ENCODE measurements at places on chromosomes 11 and 22.

- no peak for DNase-seq
- no peak overlapping the region for H3K27ac ChIP-seq
- H3K36me3 ChIP-seq: no peaks in the 10 kb centered on the region
- H3K27me3 ChIP-seq: no peaks in the 10 kb centered on the region
Observed at GRCh38 chr11:120723751-120724150, 212.2 kb downstream of the GRIK4 start.

- H3K4me1 ChIP-seq: peaks cover 66% of the 10 kb centered on the region
- no peaks in the 10 kb centered on the region for H3K27me3 ChIP-seq
- H3K4me3 ChIP-seq: no peak overlapping the region
- peaks cover 7% of the 10 kb centered on the region for H3K36me3 ChIP-seq
Observed at GRCh38 chr22:30159561-30160353, 79.5 kb downstream of the HORMAD2 start.

- peak; percentile 19 for DNase-seq
- H3K27me3 ChIP-seq: peaks cover 13% of the 10 kb centered on the region
- peak overlapping the region; percentile 26 for H3K4me3 ChIP-seq
- H3K36me3 ChIP-seq: no peaks in the 10 kb centered on the region
- H3K27ac ChIP-seq: no peak overlapping the region
- H3K4me1 ChIP-seq: peaks cover 20% of the 10 kb centered on the region
Observed at GRCh38 chr11:46210133-46210636, 67.3 kb upstream of the CREB3L1 start.

DNA sequence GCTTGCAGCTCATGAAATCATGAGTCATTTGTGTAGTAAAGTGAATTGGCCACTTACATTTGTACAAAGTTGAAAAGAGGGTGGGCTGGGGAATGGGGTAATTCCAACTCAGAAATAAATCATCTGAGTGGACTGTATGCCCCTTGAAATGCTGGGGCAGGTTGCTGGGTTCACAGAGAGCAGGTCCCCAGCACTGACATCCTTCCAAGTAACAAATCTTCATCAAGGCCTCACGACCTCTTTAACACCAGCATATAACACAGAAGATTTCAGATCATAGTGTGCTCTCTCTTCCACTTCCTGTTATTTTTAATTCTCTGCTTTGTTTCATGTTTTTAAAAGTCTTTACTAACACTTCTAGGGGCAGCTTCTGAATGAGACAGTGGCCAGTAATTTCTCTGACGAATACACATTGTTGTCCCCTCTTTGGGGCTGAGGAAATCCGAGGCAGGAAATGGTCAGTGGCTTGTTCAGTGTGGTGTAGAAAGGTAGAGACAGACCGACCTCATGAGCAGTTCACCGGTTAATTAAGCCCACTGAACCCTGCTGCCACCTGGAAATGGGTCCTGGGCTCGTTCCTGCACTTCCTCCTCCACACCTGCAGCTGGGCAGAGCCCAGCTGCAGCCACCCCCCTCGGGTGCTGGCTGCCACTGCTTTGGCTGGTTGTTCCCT, 127.7 kb downstream of the MAML2 start:
- peak; percentile 48 for DNase-seq
- no peaks in the 10 kb centered on the region for H3K27me3 ChIP-seq
- H3K27ac ChIP-seq: peak overlapping the region; percentile 89
- peaks cover 13% of the 10 kb centered on the region for H3K36me3 ChIP-seq
- peak overlapping the region; percentile 12 for H3K4me3 ChIP-seq
- peaks cover 65% of the 10 kb centered on the region for H3K4me1 ChIP-seq

- no peaks in the 10 kb centered on the region for H3K36me3 ChIP-seq
- no peak overlapping the region for H3K27ac ChIP-seq
- peaks cover 10% of the 10 kb centered on the region for H3K27me3 ChIP-seq
- no peak overlapping the region for H3K4me3 ChIP-seq
Observed at GRCh38 chr22:21054714-21055563, 9.2 kb downstream of the LRRC74B start.

- no peak overlapping the region for H3K4me3 ChIP-seq
- H3K4me1 ChIP-seq: no peaks in the 10 kb centered on the region
- no peaks in the 10 kb centered on the region for H3K27me3 ChIP-seq
- H3K36me3 ChIP-seq: no peaks in the 10 kb centered on the region
Observed at GRCh38 chr11:97702951-97703350, 1313.1 kb downstream of the JRKL start.

DNA sequence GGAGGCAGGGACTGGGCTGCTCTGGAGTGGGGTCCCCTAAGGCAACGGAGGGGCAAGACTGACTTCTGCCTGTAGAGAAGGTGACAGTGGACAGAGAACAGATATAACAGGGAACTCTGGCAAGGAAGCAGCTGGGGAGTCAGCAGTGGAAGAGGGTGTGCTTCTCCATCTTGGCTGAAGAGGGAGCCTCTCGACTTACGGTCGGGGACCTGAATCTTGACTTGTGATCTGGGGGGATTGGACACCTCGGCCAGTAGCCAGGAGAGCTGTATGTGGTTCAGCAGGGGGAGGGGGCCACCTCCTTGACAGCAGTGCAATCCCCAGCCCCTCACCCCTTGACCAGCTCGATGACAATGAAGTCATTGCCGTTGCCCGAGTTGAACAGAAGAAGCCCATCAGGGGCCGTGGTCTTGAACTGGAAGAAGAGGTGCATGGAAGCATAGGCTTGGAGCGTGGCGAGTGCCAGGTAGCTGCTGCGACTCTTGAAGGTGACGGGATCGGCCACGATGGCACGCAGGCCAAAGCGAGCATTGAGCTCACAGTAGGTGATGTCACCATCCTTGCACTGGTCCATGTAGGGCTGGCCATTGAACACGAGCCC, 60.0 kb downstream of the SLC22A12 start:
- no peak overlapping the region for H3K4me3 ChIP-seq
- DNase-seq: no peak
- H3K4me1 ChIP-seq: no peaks in the 10 kb centered on the region
- peaks cover 12% of the 10 kb centered on the region for H3K27me3 ChIP-seq
- no peak overlapping the region for H3K27ac ChIP-seq

GRCh38 chr11:63905179-63905578, 11.8 kb downstream of the RCOR2 start:
- no peak for DNase-seq
- H3K36me3 ChIP-seq: peaks cover 56% of the 10 kb centered on the region
- no peak overlapping the region for H3K4me3 ChIP-seq
- H3K4me1 ChIP-seq: no peaks in the 10 kb centered on the region

GRCh38 chr22:46721501-46722085, 16.5 kb downstream of the CERK start:
- H3K4me1 ChIP-seq: no peaks in the 10 kb centered on the region
- H3K27ac ChIP-seq: no peak overlapping the region
- no peak for DNase-seq
- no peaks in the 10 kb centered on the region for H3K27me3 ChIP-seq

DNA sequence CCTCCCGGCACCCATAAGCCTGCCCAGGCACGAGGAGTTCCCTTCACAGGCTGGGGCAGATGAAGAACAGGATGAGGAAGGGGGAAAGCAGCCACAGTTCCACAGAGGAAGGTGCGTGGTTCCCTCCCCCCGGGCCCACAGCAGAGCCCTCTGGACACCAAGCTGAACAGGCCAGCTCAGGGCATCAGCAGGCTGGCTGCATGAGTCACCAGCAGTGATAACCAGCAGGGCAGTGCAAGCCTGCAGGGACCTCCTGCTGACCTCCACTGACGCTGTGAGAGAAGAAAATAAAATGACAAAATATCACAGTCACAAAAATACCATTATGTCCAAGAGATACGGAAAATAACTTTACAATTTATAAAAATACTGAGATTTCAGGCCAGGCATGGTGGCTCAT, 11.5 kb downstream of the RTL6 start:
- H3K27me3 ChIP-seq: no peaks in the 10 kb centered on the region
- no peak overlapping the region for H3K4me3 ChIP-seq
- no peak for DNase-seq
- no peaks in the 10 kb centered on the region for H3K36me3 ChIP-seq

- no peaks in the 10 kb centered on the region for H3K36me3 ChIP-seq
- peaks cover 3% of the 10 kb centered on the region for H3K4me1 ChIP-seq
- H3K27me3 ChIP-seq: peaks cover 8% of the 10 kb centered on the region
- no peak overlapping the region for H3K4me3 ChIP-seq
- H3K27ac ChIP-seq: no peak overlapping the region
- DNase-seq: no peak
Observed at GRCh38 chr22:18970176-18970947, 34.3 kb upstream of the PRODH start.

DNA sequence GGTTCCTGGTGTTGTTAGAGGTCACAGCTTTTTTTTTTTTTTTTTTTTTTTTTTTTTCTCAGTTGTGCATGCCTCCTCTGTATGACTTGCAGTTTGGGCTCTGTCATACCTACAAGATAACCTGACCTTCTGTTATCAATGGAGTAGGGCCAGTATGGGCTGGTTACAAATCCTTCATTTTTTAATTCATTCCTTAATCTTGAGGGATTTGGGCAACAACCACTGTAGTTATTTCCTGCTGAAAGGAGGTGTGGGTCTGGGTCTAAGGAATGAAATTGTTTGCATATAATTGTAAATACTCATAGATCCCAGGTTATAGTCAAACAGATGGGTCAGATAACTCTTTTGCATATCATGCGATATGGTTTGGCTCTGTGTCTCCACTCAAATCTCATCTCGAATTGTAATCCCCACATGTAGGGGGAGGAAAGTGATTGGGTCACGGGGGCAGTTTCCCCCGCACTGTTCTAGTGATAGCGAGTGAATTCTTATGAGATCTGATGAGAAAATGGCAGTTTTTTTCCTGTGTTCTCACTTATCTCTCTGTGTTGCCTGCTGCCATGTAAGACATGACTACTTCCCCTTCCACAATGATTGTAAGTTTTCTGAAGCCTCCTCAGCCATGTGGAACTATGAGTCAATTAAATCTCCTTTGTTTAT, 14.1 kb upstream of the GLYAT start:
- H3K4me1 ChIP-seq: no peaks in the 10 kb centered on the region
- H3K27me3 ChIP-seq: peaks cover 5% of the 10 kb centered on the region
- no peaks in the 10 kb centered on the region for H3K36me3 ChIP-seq

GRCh38 chr22:36452250-36452977, 29.0 kb downstream of the TXN2 start:
- H3K4me1 ChIP-seq: peaks cover 67% of the 10 kb centered on the region
- DNase-seq: no peak
- no peaks in the 10 kb centered on the region for H3K27me3 ChIP-seq
- H3K27ac ChIP-seq: peak overlapping the region; percentile 95
- H3K36me3 ChIP-seq: no peaks in the 10 kb centered on the region
- peak overlapping the region; percentile 62 for H3K4me3 ChIP-seq

GRCh38 chr11:70399681-70400112, 1.4 kb downstream of the CTTN start:
- no peak for DNase-seq
- H3K27me3 ChIP-seq: peaks cover 57% of the 10 kb centered on the region
- H3K4me1 ChIP-seq: peaks cover 21% of the 10 kb centered on the region
- no peaks in the 10 kb centered on the region for H3K36me3 ChIP-seq

DNA sequence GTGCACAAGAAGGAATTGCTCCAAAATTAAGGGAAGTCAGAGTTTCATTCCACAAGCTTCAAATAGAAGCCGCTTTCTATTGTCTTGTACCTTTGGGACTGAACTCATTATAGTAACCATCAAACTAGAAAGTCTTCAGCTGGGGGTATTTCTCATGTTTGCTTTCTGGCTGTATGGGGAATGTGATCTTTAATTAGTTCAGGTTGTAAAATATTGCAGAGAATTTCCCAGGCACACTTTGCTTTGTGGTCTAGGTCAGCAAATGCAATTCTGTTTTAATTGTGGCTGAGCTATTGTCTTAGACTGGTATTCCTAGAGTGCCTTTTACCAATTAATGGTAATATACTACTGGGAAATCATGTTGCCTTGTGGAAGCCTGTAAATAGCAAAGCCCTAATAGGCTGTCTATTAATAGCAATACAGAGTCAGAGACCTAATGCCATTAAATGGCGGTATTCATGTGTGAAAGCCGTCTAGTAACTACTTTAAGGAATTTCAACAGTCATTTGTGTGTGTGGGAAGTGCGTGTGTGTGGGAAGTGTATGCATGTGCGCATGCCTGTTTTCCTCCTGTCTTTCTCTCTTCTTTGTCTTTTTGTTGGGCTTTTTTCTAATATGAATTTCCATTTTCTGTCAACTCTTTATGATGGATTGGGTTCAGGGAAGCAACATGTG, 276.6 kb downstream of the FAT3 start:
- no peak overlapping the region for H3K4me3 ChIP-seq
- no peaks in the 10 kb centered on the region for H3K27me3 ChIP-seq
- no peaks in the 10 kb centered on the region for H3K4me1 ChIP-seq
- DNase-seq: no peak
- H3K27ac ChIP-seq: no peak overlapping the region

GRCh38 chr11:82807646-82808045, 74.0 kb upstream of the FAM181B start:
- H3K36me3 ChIP-seq: no peaks in the 10 kb centered on the region
- H3K4me3 ChIP-seq: no peak overlapping the region
- H3K27ac ChIP-seq: no peak overlapping the region
- H3K4me1 ChIP-seq: no peaks in the 10 kb centered on the region

- H3K27me3 ChIP-seq: peaks cover 3% of the 10 kb centered on the region
- no peaks in the 10 kb centered on the region for H3K4me1 ChIP-seq
- H3K36me3 ChIP-seq: no peaks in the 10 kb centered on the region
- no peak for DNase-seq
- no peak overlapping the region for H3K27ac ChIP-seq
- H3K4me3 ChIP-seq: no peak overlapping the region
Observed at GRCh38 chr11:120931057-120931779, 92.7 kb upstream of the TBCEL start.

- H3K36me3 ChIP-seq: peaks cover 8% of the 10 kb centered on the region
- peaks cover 39% of the 10 kb centered on the region for H3K4me1 ChIP-seq
- H3K27ac ChIP-seq: no peak within 1 kb of the TSS
- H3K27me3 ChIP-seq: peaks cover 72% of the 10 kb centered on the region
- peak within 1 kb of the TSS; percentile 82 for H3K4me3 ChIP-seq
Observed at GRCh38 chr11:75668451-75669297, at the start of gene MAP6. MAP6 (minus strand) TSS chr11:75669038; CDS start chr11:75668369, 669 bp downstream.

- no peak for DNase-seq
- H3K4me3 ChIP-seq: no peak overlapping the region
- no peaks in the 10 kb centered on the region for H3K27me3 ChIP-seq
- no peak overlapping the region for H3K27ac ChIP-seq
- H3K4me1 ChIP-seq: no peaks in the 10 kb centered on the region
Observed at GRCh38 chr11:77200351-77201268, 72.6 kb downstream of the MYO7A start.

DNA sequence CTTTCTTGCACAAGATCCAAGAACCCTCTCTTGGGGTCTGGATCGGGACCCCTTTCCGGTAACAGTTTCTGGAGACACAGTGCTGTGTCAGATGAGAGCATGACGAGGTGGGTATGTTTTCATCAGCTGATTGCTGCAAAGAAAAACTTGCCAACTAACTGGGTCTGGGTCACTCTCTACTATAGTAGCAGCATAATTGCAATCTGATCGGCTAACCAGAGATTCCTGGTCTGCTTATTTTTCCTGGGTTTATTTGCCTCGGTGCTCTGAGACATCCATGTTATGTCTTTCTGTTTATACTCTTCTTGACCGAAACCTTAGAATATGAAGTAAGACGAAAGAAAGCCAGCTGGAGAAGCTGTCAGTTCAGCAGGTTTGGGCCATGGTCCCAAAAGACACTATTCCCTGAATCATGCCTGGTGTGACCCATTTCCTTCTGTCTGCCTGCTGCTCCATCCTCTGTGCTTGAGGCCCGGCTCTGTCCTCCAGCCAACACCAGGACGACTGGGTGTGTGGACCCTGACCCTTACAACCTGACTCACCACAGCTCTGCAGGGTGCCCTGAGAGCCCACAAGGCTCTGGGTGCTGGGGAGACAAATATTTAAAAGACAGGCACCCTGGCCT, 24.1 kb upstream of the CLMP start:
- peaks cover 28% of the 10 kb centered on the region for H3K27me3 ChIP-seq
- no peak for DNase-seq
- H3K36me3 ChIP-seq: no peaks in the 10 kb centered on the region

GRCh38 chr11:120882175-120882574, 141.7 kb upstream of the TBCEL start:
- DNase-seq: no peak
- no peaks in the 10 kb centered on the region for H3K36me3 ChIP-seq
- no peaks in the 10 kb centered on the region for H3K4me1 ChIP-seq
- H3K27ac ChIP-seq: no peak overlapping the region
- H3K4me3 ChIP-seq: no peak overlapping the region
- H3K27me3 ChIP-seq: peaks cover 10% of the 10 kb centered on the region
